ENCODE measurements at places on chromosomes 3 and 15.
A peak's percentile ranks its signal among the peaks of the same experiment; 100 is the strongest.

DNA sequence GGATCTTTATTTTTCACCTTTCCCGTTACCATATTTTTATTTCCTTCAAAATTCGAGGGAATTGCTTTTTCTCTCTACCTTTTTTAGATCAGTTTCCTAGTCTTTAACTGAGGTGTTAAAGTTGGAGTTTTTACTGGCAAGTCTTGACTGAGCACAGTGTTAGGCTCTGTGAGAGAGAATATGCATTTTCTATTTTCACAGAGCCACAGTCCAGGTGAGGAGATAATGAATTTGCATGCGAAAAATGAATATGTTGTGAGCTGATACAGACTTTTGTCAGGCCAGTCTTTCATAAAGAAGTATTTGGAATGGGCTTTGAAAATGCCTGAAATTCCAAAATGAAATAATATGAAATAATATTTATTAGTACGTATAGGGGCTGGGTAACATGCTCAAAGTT is 31.9 kb downstream of the MME start:
- no peak for DNase-seq

DNA sequence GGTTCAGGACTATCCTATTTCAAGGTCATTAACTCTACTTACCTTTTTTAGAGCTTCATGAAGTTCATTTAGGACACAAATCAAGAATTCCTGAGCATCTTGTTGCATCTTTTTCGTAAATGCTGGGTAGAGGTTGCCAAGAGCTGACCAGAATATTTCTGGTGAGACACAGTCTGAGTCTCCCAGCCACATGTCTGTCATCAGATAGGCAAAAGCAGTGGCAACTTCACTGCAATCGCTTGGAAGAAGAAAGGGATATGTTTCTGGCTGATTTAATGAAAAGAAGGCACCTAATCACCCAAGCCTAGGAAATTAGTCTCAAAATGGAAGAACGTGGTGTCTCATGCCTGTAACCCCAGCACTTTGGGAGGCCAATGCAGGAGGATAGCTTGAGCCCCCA is 2.9 kb downstream of the USP50 start:
- DNase-seq, result no peak

GRCh38 chr3:72634128-72634527 is 214.1 kb downstream of the SHQ1 start:
- DNase-seq, result peak; percentile 57

DNA sequence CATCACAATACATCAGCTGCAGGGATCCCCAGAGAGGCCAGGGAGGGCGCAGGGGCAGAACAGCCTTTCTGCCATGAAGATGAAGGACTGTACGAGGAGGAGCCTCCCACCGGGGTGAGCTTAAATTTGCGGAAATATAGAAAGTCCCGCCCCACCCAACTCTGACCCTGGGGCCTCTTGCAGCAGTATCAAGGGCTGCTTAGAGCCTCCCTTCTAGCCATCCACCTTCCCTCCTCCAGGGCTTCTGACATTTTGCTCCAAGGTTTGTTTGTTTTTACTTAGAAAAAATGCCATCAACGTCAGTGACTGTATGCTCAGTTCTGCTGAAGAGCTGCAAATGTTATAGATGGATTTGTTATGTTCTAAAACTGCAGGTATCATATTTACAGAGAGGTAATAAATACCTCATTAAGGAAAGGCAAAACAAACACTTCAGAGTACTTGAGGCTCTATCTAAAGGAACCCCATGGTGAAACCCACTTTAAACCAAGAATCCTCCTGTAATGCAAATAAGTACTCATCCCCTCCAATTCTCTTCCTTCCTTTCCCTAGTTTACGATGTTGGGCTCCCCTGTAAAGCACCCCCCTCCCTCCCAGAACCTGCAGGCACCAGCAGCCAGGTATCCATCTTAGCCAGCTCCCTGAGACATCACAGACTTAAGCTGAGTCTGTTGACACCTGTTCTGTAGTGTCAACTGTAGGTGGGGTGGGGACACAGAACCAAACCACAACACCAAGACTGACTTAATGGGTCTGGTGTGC is 30.5 kb downstream of the RFTN1 start:
- DNase-seq, result peak; percentile 24

- DNase-seq, result no peak
Observed at GRCh38 chr3:152608696-152609594, 226.0 kb upstream of the P2RY1 start.

- no peak for DNase-seq
Observed at GRCh38 chr3:154728285-154728684, 298.3 kb upstream of the GPR149 start.

- DNase-seq, result no peak
Observed at GRCh38 chr3:131360191-131360755, 21.3 kb upstream of the NUDT16 start.

DNA sequence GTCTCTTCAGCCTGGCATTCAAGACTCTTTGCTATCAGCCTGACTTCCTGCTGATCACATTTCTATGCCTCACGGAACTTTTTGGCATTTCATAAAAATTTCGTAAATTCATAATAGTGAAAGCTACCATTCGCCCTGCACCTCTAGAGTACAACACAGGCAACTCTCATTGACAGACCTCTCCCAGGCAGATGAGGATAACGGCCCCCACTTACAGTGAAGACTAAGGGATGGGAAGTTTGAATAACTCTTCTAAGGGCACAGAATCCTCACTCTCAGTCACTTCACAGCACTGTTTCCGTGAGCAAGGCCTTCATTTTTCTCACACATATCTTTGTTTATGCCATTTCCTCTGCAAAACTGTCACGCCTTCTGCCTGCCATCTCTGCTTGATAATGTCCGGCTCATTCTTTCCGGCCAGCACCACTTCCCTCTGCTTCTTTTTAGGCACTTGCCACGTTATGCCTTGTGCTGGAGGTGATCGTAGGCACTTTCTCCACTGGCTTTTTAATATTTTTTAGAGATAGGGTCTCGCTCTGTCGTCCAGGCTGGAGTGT is 224.1 kb upstream of the HES1 start:
- DNase-seq, result no peak

DNA sequence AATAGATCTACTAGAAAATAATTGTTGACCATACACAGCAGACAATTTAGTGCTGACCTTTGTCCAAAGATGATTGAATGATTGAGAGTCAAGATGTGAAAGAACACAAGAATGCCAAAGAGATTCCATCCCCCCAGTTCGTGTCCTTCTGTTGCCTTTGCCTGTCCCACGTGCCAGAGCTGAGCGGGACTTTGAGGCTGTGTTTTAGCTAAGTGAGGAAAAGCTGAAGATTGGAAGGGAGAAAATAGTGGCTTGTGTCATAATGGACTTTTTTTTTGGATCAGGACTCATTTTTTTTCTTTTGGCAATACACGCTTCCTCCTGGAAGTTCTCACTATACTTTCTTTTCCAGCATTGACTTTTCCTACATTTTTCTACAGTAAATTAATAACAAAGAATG is 206.6 kb upstream of the MDFIC2 start:
- DNase-seq, result no peak

- DNase-seq, result no peak
Observed at GRCh38 chr15:97037080-97037479, 706.6 kb downstream of the NR2F2 start.

GRCh38 chr15:40051616-40052415 is 12.8 kb upstream of the SRP14 start:
- no peak for DNase-seq

DNA sequence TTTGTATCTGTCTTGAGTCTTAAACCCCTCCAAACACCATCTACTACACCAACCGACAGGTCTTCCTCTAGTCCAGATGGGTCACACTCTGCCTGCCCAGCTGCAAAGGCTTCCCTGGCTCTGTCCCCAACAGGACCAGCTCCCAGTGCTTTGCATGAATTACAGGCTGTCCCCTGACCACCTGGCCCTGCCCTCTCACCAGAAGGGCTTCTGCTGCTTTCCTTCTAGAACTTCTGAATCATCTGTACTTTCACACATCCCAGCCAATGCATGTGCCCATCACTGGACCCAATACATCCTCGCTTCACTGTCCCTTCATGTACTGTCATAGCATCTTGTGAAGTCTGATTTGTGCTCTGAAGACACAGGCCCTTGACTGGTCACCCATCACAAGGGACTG is 53.6 kb downstream of the HOMER2 start:
- no peak for DNase-seq

GRCh38 chr3:82157952-82158351 is 396.5 kb upstream of the GBE1 start:
- no peak for DNase-seq

GRCh38 chr3:111603679-111604078 is 8.5 kb upstream of the ZBED2 start:
- DNase-seq, result no peak

GRCh38 chr3:72220946-72221345 is 436.0 kb upstream of the PROK2 start:
- no peak for DNase-seq

GRCh38 chr3:10957976-10958749 is 34.4 kb upstream of the SLC6A1 start:
- no peak for DNase-seq

- DNase-seq, result no peak
Observed at GRCh38 chr3:17546500-17547255, 195.8 kb downstream of the TBC1D5 start.

GRCh38 chr15:22978691-22979237 is 1.4 kb downstream of the CYFIP1 start:
- peak; percentile 51 for DNase-seq

GRCh38 chr15:62758952-62759349 is 283.6 kb upstream of the TPM1 start:
- DNase-seq, result no peak

GRCh38 chr15:50107157-50107556 is 11.9 kb downstream of the ATP8B4 start:
- no peak for DNase-seq

Data from GM13977 (cell line).